ENCODE measurements at places on chromosomes 5 and 9. TPM values are rescaled to one million over a fixed set of nuclear protein-coding genes. Genes with fewer than 3 reads are reported as not detected.

DNA sequence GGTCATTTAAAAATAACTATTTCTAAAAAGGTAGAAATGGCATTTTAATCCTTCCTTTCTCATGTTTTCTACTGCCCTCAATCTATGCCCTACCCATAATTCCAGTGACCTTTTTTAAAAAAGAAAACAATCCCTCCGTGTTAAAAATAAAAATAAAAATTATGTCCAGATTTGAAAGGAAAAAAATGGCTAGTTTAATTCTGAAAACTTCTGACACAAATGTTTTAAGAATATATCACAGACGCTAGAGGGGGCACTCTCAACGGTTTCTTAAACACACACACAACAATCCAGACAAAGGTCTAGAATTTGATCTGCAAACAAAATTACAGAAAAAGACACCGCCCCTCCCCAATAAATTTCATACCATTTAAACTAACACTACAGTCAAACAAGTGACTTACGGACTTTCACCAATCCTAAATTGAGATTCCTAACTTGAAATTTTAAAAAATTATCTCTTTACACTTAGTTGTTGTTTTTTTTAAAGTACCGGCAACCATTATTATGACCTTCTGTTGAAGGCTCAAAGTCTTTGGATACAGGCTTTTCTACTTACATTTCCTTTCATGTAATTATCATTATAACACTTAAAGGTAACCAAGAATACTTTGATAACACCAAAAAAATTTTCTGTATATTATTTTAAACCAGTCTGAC is 38.2 kb downstream of the CLINT1 start:
- peak; percentile 31 for DNase-seq

DNA sequence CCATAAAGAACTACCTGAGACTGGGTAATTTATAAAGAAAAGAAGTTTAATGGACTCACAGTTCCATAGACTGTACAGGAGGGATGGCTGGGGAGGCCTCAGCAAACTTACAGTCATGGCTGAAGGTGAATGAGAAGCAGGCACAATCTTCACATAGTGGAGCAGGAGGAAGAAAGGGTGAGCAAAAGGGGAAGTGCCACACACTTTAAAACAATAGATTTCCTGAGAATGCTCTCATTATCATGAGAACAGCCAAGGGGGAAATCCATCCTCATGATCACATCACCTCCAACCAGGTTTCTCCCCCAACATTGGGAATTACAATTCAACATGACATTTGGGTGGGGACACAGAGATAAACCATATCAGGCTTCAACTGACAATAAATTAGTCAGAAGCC is 664.9 kb downstream of the TAF11L14 start:
- no peak for DNase-seq

DNA sequence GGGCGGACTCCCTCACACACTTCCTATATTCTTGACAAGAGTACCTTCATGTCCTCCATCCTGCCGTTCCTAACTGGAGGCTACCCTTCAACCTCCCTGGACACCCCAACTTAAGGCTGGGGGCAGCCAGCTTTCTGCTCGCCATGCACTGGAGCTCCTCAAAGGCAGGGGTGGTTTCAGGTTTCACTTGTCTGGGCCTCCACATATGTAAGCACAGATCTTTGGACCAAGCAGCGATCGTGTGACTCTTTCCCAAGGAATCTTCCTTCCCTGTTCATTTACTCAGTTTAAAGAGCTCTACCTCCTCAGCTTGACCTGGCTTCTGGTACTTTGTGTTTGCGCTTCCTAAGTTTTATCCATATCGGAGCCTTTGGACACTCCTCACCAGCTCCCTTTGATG is 34.2 kb upstream of the TRPC7 start:
- DNase-seq: no peak

- no peak for DNase-seq
Measured at GRCh38 chr5:32443145-32443540, 1.4 kb downstream of the ZFR start.

DNA sequence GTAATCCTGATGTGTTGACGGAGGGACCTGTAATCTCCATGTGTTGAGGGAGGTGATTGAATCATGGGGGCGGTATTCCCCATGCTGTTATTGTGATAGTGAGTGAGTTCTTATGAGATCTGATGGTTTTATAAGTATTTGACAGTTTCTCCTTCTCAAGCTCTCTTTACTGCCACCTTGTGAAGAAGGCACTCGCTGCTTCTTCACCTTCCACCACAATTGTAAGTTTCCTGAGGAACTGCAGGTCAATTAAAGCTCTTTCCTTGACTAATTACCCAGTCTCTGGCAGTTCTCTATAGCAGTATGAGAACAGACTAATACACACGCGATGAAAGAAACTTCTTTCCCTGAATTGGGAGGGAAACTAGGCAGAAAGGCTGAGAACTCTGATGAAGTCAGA is 141.1 kb upstream of the RAD23B start:
- DNase-seq: peak; percentile 11

DNA sequence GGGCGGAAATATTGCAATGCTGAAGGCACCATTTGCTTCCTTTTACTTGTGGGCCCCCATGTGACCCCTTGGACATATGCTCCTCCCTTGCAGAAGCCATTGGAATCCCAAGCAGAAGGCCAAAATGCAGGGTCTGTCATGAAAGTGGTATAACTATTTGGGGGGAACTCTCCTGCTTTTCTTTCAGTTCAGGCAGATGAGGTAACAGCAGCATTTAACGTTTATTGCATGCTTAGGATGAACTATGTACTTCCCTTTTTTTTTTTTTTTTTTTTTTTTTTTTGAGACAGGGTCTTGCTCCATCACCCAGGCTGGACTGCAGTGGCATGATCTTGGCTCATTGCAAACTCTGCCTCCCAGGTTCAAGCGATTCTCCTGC is 7.8 kb downstream of the FOXI1 start:
- DNase-seq: no peak

DNA sequence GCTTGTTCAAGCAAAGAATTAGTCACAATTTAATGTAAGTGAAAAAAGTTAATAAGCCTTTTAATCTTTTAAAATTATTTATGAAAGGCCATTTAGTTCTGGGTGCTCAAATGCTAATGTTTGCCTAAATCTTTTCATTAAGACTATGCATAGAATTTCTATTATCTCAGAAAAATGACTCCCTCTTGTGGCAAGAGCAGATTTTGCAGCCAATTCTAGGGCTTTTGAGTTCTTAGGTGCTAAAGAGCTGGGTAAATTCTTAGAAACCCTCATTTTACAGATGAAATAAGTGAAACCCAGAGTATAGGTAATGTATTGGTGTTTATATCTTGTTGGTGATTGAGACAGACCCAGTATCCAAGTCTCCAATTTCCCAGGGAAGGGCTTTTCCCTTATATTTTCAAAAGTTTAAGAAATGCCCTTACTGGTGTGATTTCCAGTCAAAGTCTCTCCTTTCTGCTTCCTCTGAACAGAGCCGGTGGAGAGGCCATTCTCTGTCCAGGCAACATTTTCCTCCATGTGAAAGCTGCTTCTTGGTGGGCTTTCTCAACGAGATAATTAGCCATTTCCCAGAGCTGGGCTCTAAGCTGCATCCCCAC is 24.1 kb upstream of the PCSK5 start:
- peak; percentile 42 for DNase-seq

JAKMIP2 gene
- total RNA-seq: 15.6 TPM

GNA14 gene
- not detected for total RNA-seq

ELAVL2 gene
- total RNA-seq: 27.5 TPM
